ENCODE measurements at places on chromosomes 12 and 14.

GRCh38 chr12:15693228-15693911 lies 95.8 kb downstream of the EPS8 start:
- DNase-seq, result no peak

DNA sequence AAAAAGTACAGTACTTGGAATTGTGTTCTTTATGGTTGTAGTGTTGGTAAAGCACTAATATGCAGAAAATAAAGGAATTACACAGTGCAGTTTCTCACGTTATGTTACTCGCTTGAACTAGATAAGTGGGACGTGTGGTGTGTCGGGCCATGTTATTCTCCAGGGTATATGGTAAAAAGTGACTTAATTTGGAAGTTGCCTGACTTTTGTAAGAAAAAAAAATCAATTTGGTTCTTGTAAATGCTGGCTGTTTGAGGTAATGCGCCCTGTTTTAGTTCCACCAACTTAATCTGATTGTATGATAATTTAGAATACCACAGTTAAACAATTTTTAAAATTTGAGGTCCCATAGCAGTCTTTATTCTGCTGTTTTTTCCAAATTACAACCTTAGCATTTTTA lies 4.1 kb downstream of the ARF6 start:
- no peak for DNase-seq

- no peak for DNase-seq
These were observed 773 bp downstream of the A2M start for GRCh38 chr12:9114946-9115345.

DNA sequence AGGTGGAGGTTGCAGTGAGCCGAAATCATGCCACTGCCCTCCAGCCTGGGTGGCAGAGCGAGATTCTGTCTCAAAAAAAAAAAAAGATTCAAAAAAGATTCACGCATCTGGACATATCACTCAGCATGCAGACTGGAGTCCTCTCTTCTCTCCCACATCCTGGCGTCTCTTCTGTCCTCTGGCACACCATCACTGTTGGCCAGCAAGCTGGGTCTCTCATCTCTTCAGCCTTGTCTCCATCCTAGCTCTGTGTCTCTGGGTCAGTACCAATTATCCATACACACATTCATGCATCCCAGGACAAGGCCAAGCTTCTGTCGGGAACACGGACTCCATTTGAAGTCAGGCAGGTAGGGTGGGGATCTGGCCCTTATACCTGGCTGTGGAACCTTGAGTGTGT lies 105.5 kb upstream of the MAP1LC3B2 start:
- DNase-seq, result no peak

DNA sequence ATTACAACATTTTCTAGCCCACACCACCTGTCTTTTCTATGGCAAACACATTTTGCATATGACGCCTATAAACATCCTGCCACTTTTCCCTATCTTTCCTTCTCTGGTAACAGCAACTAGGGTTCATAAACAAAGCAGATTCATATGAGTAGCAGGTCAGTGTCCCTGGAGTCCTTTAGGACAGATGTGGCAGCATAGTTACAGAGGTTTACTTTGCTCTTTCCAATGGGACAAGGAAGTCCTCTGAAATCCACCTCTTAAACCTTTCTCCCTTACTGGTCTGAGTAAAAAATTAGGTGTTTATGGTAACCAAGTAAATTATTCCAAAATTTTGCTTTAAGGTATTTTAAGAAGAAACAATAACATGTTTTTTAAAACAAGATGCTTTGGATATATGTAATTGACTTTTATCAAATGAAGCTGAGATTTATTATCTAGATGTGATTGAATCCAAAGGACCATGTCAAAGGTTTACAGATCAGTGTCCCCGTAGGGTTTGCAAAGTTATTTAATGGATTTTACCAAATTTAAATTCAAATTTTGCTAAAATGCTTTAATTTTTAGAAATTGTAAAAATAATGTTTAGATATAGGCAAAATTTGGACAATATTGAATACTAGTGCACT lies 79.2 kb upstream of the PAWR start:
- no peak for DNase-seq

DNA sequence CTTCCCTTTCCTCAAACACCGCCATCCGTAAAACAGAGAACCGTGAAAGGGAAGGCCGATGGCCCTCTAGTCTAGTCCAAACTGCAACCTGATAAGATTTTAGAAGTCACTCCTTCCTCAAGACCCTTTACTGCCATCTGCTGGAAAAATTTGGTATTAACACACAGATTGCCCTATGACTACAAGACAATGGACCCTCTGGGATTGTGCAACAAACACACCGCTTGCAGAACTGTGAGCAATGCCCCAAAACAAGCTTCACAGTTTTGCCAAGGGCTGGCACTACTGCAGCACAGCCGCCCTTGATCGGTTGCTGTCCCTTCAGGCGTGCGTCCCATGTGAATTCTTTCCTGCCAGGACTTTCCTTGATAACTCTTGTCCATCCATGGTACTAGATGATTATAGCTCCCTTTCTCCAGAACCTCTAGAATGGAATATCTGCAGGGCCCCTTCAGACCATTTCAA lies 23.1 kb downstream of the LLPH start:
- peak; percentile 53 for DNase-seq

GRCh38 chr12:11633968-11634367 lies 15.5 kb upstream of the ETV6 start:
- DNase-seq, result no peak

DNA sequence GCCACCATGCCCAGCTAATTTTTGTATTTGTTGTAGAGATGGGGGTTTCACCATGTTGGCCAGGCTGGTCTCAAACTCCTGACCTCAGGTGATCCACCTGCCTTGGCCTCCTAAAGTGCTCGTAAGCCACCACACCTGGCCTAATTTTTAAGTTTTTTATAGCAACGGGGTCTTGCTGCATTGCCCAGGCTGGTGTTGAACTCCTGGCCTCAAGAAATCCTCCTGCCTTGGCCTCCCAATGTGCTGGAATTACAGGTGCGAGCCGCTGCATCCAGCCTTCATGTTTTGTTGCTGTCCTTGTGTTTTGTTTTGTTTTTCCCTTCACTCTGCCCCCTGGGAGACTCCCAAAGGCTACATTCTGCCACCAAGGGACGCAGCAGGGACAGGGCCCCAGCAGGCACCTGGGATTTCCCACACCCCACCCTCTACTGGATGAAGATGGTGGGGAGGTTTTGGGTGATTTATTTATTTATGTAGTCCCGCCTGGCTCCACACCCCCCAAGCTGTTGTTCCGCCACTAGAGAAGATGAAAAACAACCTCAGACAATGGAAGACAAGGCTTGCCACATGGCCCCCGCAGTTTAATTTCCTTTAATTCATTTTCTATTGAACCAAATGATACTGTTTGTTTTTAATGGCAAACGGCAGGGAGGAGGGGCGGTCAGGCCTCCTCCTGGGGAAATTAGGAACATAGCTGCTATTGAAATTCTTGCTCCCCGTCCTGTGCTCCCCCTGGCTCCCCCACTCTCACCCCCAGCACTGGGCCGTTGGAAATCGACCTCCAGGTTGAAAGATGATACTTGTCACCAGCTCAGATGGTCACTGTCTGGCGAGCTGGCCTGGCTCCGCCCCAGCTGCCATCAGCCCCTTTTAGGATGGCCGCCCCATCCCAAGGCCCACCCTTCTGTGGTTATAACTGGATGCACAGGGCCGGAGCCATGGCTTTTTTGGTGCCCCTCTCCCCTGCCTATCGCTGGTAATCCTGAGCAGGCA lies 70.3 kb downstream of the RNFT2 start:
- DNase-seq, result no peak

DNA sequence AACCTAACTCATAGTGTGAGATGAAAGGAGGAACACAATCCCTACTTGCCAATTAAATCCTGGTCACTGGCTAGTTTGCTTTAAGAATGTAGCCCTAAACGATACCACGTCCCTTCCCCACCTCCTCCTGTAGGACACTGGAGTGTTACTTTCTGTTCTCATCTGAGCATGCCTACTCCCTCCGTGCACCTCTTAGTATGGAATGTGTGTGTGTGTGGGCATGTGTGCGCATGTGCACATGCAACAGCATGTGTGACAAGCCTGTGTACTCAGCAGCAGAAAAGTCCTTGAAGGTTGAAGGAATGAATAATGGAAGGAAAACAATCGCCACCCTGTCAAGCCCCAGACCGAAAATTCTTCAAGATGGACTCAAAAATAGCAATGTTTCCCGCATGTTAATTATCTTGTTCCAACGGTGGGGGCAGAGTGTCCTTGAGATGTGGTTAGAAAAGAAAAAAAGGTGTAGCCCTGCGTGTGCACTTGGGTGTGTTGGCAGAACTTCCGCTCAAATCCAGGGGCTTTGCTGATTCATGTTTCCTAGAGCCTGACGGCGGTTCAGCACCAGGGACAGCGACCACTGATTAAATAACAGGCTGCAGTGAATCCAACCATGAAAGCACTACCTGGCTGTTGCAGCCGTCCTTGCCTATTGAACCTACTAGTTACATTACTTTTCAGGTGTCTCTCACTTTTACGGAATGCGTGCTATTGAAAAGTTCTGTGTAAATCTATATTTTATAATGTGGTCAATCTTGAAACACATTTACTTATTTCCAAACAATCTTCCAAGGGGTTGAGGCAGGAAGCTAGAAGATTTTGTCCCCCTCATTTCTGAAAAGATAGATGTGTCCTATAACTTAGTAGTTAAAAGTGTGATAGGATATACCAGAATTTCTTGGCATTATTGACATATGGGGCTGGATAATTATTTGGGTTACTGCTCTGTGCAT lies 79.8 kb downstream of the SRRM4 start:
- DNase-seq, result no peak

Data from hippocampal formation (tissue), 2 donors.